Naive thymus-derived CD8-positive, alpha-beta T cell (primary cell): ENCODE measurements at places on chromosomes 11 and 22. TPM values are rescaled to one million over a fixed set of nuclear protein-coding genes. Genes with fewer than 3 reads are reported as not detected.

- DNase-seq = no peak
- H3K4me3 ChIP-seq = no peak overlapping the region
- H3K27me3 ChIP-seq = no peaks in the 10 kb centered on the region
Measured at GRCh38 chr11:42249401-42249800, 789.9 kb upstream of the LRRC4C start.

DNA sequence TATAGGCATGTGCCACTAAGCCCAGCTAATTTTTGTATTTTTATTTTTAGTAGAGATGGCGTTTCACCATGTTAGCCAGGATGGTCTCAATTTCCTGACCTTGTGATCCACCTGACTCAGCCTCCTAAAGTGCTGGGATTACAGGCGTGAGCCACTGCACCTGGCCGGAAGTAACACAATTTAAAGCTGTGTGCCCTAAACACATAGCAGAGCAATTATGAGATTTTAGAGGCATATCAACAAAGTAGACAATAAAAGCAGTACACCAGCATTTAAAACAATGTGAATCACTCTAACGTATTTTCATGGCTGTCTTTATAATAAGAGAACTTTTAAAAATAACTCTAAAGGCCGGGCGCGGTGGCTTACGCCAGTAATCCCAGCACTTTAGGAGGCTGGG lies 42.4 kb downstream of the PRR14L start:
- no peaks in the 10 kb centered on the region for H3K27me3 ChIP-seq
- H3K4me3 ChIP-seq = no peak overlapping the region
- H3K36me3 ChIP-seq = peaks cover 10% of the 10 kb centered on the region
- DNase-seq = no peak
- peaks cover 3% of the 10 kb centered on the region for H3K4me1 ChIP-seq
- H3K27ac ChIP-seq = no peak overlapping the region

- H3K36me3 ChIP-seq = no peaks in the 10 kb centered on the region
- H3K4me3 ChIP-seq = no peak overlapping the region
- peaks cover 65% of the 10 kb centered on the region for H3K4me1 ChIP-seq
- no peaks in the 10 kb centered on the region for H3K27me3 ChIP-seq
- DNase-seq = no peak
Measured at GRCh38 chr11:114098927-114099326, 39.4 kb downstream of the ZBTB16 start.

GRCh38 chr11:71563406-71563805 lies 2.0 kb upstream of the KRTAP5-10 start:
- H3K36me3 ChIP-seq = no peaks in the 10 kb centered on the region
- H3K4me3 ChIP-seq = no peak overlapping the region
- DNase-seq = no peak
- no peak overlapping the region for H3K27ac ChIP-seq
- peaks cover 46% of the 10 kb centered on the region for H3K27me3 ChIP-seq

C22orf23 gene
- not detected for total RNA-seq
